ENCODE measurements at places on chromosomes 16 and 17. TPM values are rescaled to one million over a fixed set of nuclear protein-coding genes. Genes with fewer than 3 reads are reported as not detected.

Gene CNGB1
- total RNA-seq: not detected

Gene SECTM1
- 15.6 TPM for total RNA-seq

Gene DHRS13
- total RNA-seq: 6.7 TPM

Gene C1QTNF8
- total RNA-seq: not detected

Gene ABCA9
- 10.0 TPM for total RNA-seq

Gene PERCC1
- total RNA-seq: not detected

Gene SOX8
- total RNA-seq: under 0.01 TPM

Gene GSDMA
- total RNA-seq: not detected

Gene OR1A1
- total RNA-seq: not detected

Gene NPIPA7
- total RNA-seq: 0.57 TPM

Gene PRR15L
- total RNA-seq: not detected

Gene CDIP1
- 6.8 TPM for total RNA-seq

Gene FOXL1
- 2.7 TPM for total RNA-seq

Gene USP43
- under 0.01 TPM for total RNA-seq

Gene CASKIN1
- total RNA-seq: 0.37 TPM

Gene HIGD1B
- total RNA-seq: not detected

Gene HP
- total RNA-seq: not detected

Gene CHD9NB
- 1.1 TPM for total RNA-seq

Gene ARHGAP44
- total RNA-seq: 1.6 TPM

Gene MARVELD3
- not detected for total RNA-seq

Gene DERL2
- total RNA-seq: 27.8 TPM

Gene ST6GALNAC2
- 1.0 TPM for total RNA-seq

Gene TSC2
- 37.8 TPM for total RNA-seq

Gene KCNH4
- not detected for total RNA-seq

Gene MEIOC
- not detected for total RNA-seq

Gene TERB1
- 0.09 TPM for total RNA-seq

Gene SMARCE1
- total RNA-seq: 81.0 TPM

Gene FOXJ1
- not detected for total RNA-seq

Gene STARD3
- 30.2 TPM for total RNA-seq

Gene CES1
- 2.5 TPM for total RNA-seq

Gene C17orf67
- total RNA-seq: 0.71 TPM

Gene TBC1D3
- not detected for total RNA-seq

Gene P2RX1
- 0.57 TPM for total RNA-seq

Gene TEKT1
- not detected for total RNA-seq

Gene NXPH3
- 0.14 TPM for total RNA-seq

Gene DYNC1LI2
- total RNA-seq: 104 TPM

Gene AANAT
- not detected for total RNA-seq

Gene SUMO2
- 140 TPM for total RNA-seq

Gene DNASE1L2
- 0.43 TPM for total RNA-seq

Gene ADORA2B
- 39.1 TPM for total RNA-seq

Gene CCL23
- not detected for total RNA-seq

Gene MPO
- total RNA-seq: 0.09 TPM

Gene CDH16
- total RNA-seq: not detected

Gene CALB2
- total RNA-seq: 0.28 TPM

Gene CAPNS2
- total RNA-seq: 0.92 TPM

Gene CLEC19A
- total RNA-seq: not detected

Gene DHX40
- total RNA-seq: 71.0 TPM

Gene EFNB3
- total RNA-seq: 0.09 TPM

Gene SOST
- not detected for total RNA-seq

Gene NHERF2
- 28.1 TPM for total RNA-seq

Gene IRX5
- total RNA-seq: under 0.01 TPM

Gene SIAH1
- 33.5 TPM for total RNA-seq

Gene TVP23C
- 28.4 TPM for total RNA-seq

Gene GPRC5B
- 11.5 TPM for total RNA-seq

Gene LASP1
- total RNA-seq: 71.7 TPM

Gene C16orf46
- 0.37 TPM for total RNA-seq

Gene KRT16
- 0.37 TPM for total RNA-seq

Gene SAMD14
- total RNA-seq: 1.4 TPM

Data from smooth muscle cell of bladder (primary cell).